ENCODE measurements at places on chromosomes 11 and 22. TPM values are rescaled to one million over a fixed set of nuclear protein-coding genes. Genes with fewer than 3 reads are reported as not detected.

The ACTN3 gene
- total RNA-seq, result 0.14 TPM

The MPPED2 gene
- 1.7 TPM for total RNA-seq

The SULT4A1 gene
- not detected for total RNA-seq

The MS4A3 gene
- not detected for total RNA-seq

The NRXN2 gene
- total RNA-seq, result 0.31 TPM

The OR52A1 gene
- total RNA-seq, result not detected

The CLDN5 gene
- not detected for total RNA-seq

The NLRP10 gene
- total RNA-seq, result not detected

The SCGB2A2 gene
- not detected for total RNA-seq

The OR6A2 gene
- total RNA-seq, result not detected

The CACNA1I gene
- total RNA-seq, result 29.2 TPM

The TOM1 gene
- total RNA-seq, result 211 TPM

The PGA4 gene
- total RNA-seq, result not detected

The DUSP8 gene
- total RNA-seq, result 83.9 TPM

The CEND1 gene
- not detected for total RNA-seq

The CCDC73 gene
- total RNA-seq, result not detected

The MRGPRE gene
- total RNA-seq, result not detected

The LAYN gene
- total RNA-seq, result 1.4 TPM

The VSIG2 gene
- total RNA-seq, result 0.28 TPM

The OR5M11 gene
- not detected for total RNA-seq

The ACR gene
- total RNA-seq, result not detected

The PRG3 gene
- total RNA-seq, result not detected

The INS gene
- not detected for total RNA-seq

The ANO3 gene
- total RNA-seq, result not detected

The PKNOX2 gene
- not detected for total RNA-seq

The HSPB2 gene
- not detected for total RNA-seq

The DEUP1 gene
- total RNA-seq, result not detected

The RIMBP3B gene
- total RNA-seq, result 0.36 TPM

The GPR83 gene
- 0.11 TPM for total RNA-seq

The IL17REL gene
- total RNA-seq, result not detected

The CHEK2 gene
- 2.6 TPM for total RNA-seq

The GGTLC2 gene
- not detected for total RNA-seq

The DDX17 gene
- 462 TPM for total RNA-seq

The ZP1 gene
- total RNA-seq, result 0.20 TPM

All from CD4-positive, alpha-beta T cell (primary cell).